Esophagus muscularis mucosa (tissue), 4 donors: ENCODE measurements at places on chromosomes 7 and 10. TPM values are rescaled to one million over a fixed set of nuclear protein-coding genes. Genes with fewer than 3 reads are reported as not detected.
A peak's percentile ranks its signal among the peaks of the same experiment; 100 is the strongest.

The GPNMB gene
- total RNA-seq = 46.1 TPM

The ZNF239 gene
- total RNA-seq = 5.6 TPM

The GIMAP2 gene
- 7.1 TPM for total RNA-seq

The HOXA11 gene
- not detected for total RNA-seq

The CYP3A4 gene
- not detected for total RNA-seq

The IDE gene
- total RNA-seq = 27.0 TPM

DNA sequence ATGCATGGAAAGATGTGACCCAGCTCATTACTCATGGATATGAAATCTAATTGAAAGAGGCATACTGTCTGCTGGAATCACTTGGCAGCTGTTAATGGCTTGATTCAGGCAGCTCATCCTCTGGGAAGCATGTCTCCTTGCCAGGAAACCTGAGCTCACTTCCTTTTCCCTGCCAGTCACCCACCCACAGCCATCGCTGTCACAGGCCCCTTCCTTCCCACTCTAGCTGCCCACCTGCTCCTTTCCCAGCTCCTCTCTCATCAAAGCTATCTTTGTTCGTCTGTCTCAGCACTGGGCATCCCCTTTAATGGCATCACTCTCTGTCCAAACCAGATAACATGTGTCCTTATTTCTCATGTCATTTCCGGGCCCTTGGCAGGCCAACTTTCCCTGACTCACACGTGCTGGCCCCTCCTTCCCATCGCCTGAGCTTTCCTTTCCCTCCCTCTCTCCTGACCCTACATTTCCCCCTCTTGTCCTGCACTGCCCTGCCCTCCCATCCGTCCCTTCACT lies 721.9 kb downstream of the TNS3 start:
- DNase-seq = no peak

GRCh38 chr10:17199351-17199804 lies 2.1 kb downstream of the TRDMT1 start:
- no peak for DNase-seq

GRCh38 chr10:78656417-78657162 lies 412.2 kb upstream of the ZMIZ1 start:
- no peak for DNase-seq

DNA sequence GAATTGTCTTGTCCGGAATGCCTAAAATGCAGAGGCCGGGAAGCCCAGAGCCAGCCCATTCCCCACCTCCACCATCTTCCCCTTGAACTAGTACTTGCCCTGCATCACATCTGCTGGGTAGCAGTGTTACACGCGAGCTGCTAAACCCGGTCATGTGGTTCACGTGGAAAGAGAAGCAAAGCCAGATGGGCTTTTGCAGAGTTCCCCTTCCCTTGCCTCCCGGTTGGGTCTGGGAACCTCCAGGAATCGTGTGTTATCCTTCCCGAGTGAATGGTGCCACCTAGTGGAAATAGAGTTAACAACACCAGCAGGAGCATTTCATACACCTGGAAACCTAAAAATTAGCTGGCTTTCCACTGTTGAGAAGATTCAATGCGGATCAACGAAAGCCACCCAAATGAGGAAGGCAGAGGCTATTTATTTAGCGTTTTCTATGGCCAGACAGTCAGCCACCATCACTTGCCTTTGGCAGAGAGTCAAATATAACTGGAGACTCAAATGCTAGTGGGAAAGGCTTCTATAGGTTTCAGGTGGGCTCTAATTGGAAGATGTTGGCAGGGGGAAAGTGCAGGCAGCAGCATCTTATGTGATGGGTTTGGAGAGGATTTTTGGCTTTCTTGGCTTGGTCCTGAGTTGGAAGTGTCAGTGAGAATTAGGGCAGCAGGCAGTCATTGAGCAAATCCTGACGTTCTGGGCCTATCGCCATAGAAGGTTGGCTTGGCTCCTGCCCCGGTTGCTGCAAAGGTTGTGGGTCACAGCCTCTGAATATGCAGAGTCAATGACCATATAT lies 12.9 kb upstream of the DENND2A start:
- no peak for DNase-seq

GRCh38 chr7:130988443-130988842 lies 254.4 kb upstream of the KLF14 start:
- DNase-seq = no peak

GRCh38 chr7:106128836-106129235 lies 16.7 kb upstream of the SYPL1 start:
- DNase-seq = no peak

- peak; percentile 47 for DNase-seq
Measured at GRCh38 chr10:85995791-85996190, 370.8 kb downstream of the GRID1 start.

DNA sequence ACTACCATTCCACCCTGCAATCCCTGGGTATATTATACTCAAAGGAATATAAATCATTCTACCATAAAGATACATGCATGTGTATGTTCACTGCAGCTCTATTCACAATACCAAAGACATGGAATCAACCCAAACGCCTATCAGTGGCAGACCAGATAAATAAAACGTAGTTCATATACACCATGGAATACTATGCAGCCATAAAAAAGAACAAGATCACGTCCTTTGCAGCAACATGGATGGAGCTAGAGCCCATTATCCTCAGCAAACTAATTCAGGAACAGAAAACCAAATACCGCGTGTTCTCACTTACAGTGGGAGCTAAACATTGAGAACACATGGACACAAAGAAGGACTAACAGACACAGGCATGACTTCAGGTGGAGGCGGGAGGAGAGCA lies 138.3 kb downstream of the DYNC2I1 start:
- DNase-seq = no peak

DNA sequence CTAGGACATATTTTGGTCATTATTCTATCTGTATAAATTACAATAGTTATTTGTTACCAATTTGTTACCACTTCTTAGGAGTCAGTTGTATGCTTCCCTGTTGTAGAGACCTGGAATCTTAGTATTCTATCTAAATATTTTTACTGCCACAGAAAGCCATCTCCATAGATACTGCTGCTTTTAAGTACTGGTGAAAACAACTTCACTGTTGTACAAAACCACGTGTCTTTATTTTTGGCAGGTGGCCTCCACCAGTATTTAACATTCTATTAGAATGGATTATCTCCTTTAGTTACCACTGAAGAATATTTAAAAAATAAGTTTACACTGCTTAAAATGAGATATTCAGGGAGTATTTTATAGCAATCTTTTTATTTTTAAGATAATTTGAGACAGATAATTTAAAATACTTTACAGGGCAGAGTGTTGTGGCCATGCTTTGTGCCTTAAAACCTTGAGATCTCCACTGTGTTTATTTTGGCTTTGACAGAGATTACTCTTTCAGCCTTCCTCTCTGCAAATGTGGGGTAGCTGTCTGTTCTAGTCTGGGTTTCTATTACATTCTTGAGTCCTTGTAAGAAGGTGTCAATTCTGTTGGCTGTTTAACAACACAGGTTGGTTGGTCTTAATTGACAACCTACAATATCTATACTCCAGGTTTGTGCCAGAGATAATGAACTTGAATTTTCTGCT lies 185.6 kb downstream of the LRRC4 start:
- DNase-seq = no peak

- DNase-seq = no peak
Measured at GRCh38 chr7:147438216-147438615, 1152.3 kb upstream of the C7orf33 start.

- DNase-seq = no peak
Measured at GRCh38 chr7:151930026-151930653, 26.1 kb upstream of the GALNTL5 start.

- DNase-seq = no peak
Measured at GRCh38 chr10:79221110-79222051, 125.9 kb upstream of the PPIF start.

- DNase-seq = no peak
Measured at GRCh38 chr7:89987665-89988064, 166.6 kb upstream of the STEAP1 start.

DNA sequence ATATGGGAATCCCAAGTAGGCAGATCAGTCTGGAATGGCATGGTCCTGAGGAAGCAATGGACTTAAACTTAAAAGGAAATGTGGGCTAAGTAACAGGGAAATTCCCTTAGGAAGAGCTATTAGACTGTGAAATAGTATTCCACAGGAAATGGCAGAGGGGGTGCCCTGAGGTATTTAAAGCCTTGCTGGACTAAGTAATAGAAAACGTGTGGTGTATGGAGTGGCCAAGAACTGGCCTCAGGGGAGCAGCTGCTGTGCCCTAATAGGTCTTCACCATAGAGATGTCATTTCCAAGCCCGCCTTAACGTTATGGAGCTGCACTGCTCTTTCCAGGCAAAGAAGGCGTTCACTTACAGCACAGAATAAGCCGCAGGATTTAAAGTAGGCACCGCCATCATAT lies 365.2 kb upstream of the ZMIZ1 start:
- DNase-seq = no peak

- no peak for DNase-seq
Measured at GRCh38 chr7:28081016-28081415, 99.6 kb downstream of the JAZF1 start.

DNA sequence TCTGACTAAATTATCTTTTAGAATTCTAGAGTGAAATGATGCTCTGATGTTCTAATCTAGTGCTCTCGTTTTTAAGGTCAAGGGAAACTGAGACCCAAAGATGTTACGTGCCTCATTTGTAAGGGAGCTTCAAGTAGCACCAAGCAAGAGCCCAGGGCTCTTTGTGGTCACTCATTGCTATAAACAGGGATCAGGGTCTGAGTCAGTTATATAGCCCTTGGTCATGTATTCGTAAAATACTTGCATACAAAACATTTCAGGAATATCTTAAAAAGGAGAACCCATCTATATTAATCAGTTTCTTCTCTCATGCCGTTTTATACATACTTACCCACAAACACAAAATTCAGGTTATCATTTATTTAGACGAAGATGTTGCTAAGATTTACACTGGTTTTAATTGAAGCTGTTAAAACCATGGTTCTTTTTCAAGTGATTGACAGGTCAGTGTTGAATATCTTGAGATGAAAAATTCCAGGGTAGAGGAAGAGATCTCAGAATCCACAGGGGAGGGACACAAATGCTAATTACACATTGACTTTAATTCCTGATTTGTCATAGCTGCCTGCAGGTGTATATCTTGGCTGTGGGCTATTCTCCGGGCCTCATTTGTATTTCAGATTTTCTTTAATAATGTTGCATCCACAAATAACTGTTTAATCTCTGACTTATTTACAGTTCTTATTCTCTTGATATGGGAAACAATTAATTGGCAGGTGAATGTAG lies 188.4 kb downstream of the SND1 start:
- DNase-seq = no peak
